ENCODE measurements at places on chromosomes 11 and 22.
A peak's percentile ranks its signal among the peaks of the same experiment; 100 is the strongest.

GRCh38 chr11:1205987-1206331 is 16.9 kb upstream of the MUC5B start:
- no peak for DNase-seq

DNA sequence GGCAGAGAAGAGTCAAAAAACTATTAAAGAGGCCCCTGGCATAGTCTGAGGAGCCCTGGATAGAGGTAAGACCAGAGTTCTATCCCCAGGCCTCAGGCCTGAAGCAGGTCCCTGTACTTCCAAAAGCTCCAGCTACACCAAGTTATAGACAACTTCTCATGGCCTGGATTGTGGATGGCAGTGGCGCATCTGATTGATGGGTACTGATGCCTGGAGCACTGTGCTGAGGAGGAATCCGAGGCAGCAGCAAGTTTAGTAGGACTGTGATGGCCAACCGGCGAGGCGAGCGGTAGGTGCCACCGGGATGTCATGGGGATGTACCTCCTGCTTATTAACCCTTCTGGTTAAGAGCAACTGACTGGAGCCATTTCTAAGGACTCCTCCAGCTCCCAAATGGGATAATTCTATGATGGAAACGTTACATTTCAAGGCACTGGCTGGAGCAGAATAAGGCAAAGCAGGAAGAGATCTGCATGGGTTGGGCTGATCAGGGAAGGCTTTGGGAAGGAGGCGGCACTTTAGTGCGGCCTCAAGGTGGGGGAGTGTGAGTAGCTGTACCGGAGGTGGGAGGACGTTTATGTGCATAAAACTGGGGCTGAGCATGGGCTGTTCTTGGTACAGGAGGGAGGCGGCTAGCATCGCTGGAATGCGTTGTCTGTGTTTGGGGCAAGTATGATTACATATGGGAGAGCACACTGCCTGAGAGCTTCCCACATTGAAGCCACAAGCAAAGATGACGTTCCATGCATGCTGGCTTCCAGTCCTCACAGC is 24.2 kb upstream of the JAM3 start:
- DNase-seq: no peak

GRCh38 chr11:111921541-111922230 is 3.0 kb downstream of the C11orf52 start:
- no peak for DNase-seq

DNA sequence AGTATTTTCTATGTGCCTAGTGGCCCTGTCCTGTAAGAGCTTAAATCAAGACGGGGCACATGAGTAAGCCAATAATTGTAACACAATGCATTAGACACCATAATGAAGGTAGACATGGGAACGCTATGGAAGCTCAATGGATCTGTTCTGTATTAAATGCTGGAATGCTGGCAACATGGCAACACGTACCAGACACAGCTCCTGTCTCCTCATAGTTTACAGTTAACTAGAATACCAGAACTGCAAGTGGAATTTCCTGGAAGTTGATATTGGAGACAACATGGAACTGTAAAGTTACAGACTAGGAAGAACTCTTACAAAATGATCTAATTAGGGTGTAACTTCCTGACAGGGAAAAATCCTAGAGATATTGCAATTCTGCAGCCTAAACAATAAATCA is 12.4 kb downstream of the P4HA3 start:
- no peak for DNase-seq

DNA sequence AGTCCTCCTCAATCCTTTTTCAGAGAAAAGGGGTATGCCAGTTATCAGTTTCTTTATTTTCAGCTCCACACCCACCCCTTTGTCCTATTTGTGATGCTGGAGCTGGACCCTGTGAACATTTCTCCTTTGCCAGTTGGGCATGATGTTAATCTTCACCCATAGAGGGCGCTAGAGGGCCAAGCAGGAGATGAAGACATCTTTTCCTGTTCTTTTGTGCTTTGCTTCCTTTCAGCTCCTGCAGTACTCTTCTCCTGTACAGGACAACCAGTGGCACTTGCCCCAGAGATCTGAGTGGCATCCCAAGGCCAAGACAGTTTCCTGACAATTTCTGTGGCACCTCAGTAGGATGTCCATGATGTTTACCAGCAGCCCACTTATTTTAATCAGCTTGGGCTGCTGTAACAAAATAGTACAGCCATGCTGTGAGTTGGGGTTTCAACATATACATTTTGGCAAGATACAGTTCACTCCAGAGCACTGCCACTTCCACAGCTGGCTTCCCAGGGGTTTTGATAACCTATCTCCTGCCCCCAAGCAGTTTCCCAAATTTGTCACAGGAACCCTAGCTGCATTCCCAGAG is 4.6 kb downstream of the SAA2 start:
- peak; percentile 26 for DNase-seq

DNA sequence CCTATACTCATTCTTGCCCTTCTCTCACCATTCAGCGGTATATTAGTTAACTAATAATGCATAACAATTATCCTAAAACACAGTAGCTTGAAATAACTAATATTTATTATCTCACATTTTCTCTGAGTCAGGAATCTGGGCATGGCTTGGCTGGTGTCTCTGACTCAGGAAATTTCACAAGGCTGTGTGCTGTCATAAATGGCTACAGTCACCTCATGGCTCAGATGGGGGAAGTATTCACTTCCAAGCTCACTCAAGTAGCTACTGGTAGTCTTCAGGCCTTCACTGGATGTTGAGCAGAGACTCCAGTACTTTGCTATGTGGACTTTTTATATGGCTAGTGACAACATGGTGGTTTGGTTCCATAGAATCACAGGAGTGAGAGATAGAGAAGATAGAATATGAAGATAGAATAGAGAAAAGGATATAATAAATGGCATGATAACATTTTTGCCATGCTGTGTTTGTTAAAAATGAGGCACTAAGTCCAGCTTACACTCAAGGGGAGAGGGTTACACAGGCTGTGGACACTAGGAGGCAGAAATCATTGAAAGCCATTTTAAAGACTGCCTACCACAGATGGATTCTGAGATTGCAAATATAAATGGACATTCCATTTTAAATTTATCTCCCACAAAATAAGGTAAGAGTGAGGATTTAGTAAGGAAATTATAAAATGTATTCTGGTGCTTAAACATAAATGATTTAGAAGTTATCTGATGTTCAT is 997.8 kb upstream of the CHORDC1 start:
- DNase-seq: peak; percentile 12

- no peak for DNase-seq
Measured at GRCh38 chr22:20624161-20624616, 116.8 kb downstream of the MED15 start.

DNA sequence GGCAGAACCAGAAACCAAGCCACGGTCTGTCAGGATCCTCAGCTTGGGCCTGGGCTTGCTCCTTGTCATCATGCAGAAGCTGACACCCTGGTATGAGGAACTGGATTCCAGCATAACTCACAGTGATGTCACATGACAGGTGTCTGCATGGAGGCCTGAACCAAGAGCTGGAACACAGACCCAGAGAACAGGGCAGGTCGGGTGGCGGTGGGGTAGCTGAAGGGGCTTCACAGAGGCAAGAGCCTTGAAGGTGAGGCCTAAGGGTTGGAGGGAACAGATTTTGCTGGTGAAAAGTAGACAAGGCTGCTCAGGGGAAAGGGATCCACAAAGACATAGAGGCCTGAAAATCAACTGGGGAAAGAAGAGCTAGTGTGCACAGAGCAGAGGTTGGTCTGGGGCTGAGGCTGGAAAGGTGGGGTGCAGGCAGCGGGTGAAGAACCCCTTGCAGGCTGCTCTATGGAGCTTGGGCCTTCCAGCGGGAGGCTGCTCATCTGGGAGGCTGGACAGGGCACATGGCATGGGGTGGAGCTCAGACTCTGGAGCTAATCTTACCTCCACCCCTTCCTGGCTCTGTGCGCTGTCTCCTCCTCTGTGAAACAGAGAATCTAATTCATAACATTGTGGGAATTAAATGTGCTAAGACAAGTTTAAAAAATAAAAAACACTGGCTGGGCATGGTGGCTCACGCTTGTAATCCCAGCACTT is 18.4 kb upstream of the RPS3 start:
- DNase-seq: no peak
